Cerebellar nuclear complex (tissue), 1 donor: ENCODE measurements at places on chromosomes 7 and 10.

DNA sequence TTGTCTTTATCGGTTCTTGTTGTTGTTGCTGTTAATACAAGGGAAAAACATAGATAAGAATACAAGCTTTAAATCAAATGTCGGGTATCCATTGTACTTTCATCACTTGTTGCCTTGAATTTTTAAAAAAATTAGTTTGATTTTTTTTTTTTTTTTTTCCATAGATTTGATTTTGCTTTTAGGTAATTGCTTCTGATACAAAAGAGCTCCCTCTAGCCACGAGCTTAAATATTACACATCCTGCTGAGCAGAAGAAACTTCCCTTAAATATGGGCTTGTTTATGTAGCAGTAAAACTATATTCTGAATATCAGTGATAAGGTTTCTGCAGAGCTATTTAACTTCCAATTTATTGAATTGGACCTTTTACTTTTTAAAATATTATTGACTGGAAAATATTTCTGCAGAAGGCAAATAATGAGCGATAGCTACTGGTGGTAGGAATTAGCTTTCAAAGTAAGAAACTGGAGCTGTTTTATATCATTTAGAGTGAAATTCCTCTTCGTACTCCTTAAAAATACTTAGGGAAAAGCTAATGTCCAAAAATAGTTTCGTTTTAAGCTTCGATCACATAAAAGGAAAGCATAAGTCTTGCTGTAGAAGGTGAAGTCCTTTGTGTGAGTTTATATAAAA lies 216.9 kb downstream of the POLR1F start:
- DNase-seq, result no peak

DNA sequence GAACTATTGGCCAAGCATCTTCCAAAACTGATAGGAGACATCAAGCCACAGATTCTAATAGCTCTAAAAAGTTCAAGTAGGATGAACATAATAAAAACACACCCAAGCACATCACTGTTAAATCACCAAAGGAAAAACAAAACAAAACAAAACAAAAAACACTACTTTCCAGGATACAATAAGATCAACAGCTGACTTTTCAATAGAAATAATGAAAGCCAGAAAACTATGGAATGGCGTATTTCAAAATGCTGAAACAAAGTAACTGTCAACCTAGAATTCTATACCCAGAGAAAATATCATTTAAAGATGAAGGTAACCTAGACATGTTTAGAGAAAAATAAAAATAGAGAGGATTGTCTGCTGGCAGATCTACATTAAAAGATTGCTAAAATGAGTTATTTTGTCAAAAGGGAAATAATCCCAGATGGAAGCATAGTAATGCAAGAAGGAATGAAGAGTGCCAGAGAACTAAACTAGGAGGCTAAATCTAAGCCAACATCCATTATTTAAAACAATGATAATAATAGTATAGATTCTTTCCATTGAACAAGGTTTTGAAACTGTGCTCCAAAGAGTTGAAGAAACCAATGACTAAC lies 13.9 kb downstream of the TUBAL3 start:
- DNase-seq, result no peak

GRCh38 chr10:71241830-71242621 lies 29.7 kb downstream of the UNC5B start:
- no peak for DNase-seq

- DNase-seq, result no peak
Observed at GRCh38 chr7:157113607-157114006, 25.1 kb upstream of the UBE3C start.

GRCh38 chr10:70510904-70511303 lies 32.3 kb downstream of the PALD1 start:
- DNase-seq, result no peak

GRCh38 chr7:112129655-112130323 lies 76.4 kb downstream of the DOCK4 start:
- no peak for DNase-seq

GRCh38 chr10:112962343-112962742 lies 12.3 kb downstream of the TCF7L2 start:
- DNase-seq, result no peak

DNA sequence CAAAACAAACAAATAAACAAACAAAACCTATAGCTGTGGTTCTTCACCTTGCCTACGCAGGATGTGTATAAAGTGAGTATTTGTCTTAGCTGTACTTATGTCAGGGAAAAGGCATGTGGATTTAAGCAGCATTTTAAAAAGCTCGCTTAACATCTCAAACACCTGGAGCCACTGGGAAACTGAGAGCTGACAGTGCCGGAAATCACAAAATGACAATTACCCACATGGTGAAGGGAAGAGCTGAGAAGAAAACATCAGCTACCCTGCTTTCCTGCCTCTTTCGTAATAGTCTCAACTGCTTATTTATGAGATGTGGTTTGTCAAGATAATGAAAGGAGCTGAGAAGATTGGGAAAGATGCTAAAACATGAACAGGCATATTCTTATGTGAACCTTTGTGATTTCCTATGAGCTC lies 31.1 kb upstream of the MSMB start:
- DNase-seq, result no peak
